ENCODE measurements at places on chromosomes 2 and 18.

- DNase-seq, result no peak
Measured at GRCh38 chr18:44098551-44099098, 582.1 kb upstream of the SETBP1 start.

DNA sequence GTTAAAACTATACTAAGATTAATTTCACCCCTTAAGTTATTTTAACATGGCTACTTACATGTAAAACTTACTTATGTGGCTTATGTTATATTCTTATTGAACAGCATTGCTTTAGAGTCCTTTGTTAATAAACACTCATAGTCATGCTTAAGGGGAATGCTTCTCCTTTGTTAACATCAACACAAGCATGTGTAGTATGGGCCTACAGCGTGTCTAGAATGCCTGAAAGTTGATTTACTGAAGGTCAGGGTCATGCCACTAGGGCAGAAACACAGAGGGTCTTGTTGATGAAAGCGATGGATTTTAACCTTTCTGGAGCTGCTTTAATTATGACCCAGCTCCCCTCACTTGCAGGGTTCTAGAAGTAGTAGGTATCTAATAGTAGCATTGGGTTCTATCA lies 159.8 kb upstream of the DLX2 start:
- DNase-seq, result no peak

DNA sequence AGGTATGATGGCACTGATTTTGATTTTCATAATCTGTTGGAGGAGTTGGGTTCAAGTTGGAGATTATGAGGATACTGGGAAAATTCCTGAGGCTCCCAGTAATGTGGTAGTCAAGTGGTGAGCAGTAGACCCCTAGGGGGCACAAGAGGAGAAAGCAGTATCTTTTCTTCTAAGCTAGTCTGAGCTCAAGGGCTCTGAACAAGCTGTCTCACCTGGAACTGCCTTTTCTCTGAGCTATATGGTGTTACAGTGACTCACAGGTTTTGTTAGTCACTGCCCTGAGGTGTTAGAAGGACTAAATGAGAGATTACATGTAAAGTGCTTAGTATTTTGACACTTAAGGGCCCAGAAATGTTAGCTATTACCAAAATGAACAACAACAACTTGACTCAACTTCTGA lies 42.2 kb downstream of the CD302 start:
- DNase-seq, result no peak

DNA sequence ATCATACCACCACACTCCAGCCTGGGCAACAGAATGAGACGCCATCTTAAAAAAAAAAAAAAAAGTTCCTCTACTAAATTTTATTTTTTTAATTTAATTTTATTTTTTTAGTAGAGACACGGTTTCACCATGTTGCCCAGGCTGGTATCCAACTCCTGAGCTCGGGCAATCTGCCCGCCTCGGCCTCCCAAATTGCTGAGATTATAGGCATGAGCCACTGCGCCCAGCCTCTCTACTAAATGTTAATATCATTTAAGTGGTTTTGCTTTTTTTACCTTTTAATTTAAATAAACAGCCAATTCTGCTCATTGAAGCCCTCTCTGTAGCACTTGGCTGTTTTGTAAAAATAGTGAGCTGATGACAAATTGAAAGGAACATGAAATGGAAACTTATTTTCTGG lies 9.2 kb downstream of the RAB17 start:
- no peak for DNase-seq

DNA sequence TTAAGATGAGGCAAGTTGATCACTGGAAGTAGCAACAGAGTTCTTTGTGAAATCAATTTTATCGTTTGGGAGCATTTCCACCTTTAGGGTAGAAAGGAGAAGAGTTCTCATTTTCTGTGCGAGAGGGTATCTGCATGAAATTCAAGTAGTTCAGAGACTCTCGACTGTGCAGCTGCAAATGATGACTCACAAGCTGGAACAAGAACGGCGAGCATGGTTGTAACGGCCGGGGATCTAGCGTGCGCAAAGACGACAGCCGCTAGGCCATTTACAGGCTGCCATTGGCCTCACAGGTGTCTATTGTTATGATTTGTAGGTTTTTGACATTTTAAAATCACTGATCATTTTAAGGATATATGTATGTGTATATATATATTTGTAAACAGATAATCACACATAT lies 5.2 kb downstream of the KLHL29 start:
- no peak for DNase-seq

GRCh38 chr18:57657542-57657941 lies 35.9 kb upstream of the NARS1 start:
- DNase-seq, result no peak

DNA sequence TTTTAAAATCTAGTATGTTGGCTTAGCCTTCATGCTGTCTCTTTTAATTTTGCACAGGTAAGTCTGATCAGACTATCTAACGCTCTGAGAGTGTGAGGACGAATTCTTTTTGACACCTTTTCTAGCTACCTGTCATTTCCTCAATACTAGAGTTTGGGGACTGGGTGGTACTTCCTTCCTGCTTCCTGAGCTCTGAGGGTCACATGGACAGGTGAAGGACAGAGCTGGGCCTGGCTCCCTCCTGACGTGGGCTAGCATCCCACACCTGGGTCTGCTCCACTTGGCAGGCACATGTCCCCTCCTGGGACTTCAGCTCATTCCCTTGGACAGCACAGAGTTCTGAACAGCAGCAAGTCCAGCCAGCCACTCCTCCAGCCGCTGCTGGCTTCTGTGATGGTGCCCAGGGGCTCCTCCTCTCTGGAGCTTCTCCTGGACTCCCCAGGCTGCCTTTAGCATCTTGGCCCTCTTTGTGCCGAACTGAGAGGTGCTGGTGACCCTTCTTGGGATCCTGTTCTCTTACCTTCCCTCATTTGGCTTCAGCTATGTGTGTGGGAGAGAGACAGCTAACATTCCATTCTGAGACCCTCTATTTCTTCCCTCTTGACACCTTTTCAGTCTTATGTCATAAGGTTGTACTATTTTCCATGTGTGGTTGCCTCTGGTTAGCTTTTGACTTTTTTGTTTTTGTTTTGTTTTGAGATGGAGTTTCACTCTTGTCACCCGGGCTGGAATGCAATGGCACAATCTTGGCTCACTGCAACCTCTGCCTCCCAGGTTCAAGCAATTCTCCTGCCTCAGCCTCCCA lies 106.9 kb downstream of the B3GNT2 start:
- DNase-seq, result no peak

GRCh38 chr2:104932243-104932642 lies 78.3 kb downstream of the POU3F3 start:
- no peak for DNase-seq

DNA sequence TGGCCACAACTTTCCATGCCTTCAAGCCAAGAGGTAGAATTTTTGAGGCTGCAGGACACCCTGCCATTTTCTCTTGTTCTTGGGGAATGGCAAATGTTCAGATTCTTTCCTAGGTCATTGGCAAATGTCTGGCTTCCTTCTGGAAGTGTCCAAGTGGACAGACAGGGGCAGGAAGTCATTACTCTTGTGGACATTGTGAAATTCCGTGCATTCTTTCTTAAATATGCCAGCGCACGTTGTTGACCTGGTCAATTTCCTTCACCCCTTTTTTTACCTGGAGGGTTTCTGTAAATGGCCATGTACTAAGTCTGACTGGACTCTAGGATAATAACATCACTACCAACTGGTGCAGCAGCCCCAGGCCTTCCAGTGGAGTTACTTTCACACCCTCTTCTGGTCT lies 13.9 kb downstream of the ASB18 start:
- no peak for DNase-seq

GRCh38 chr18:9731380-9731779 lies 23.3 kb downstream of the RAB31 start:
- DNase-seq, result no peak

- no peak for DNase-seq
Measured at GRCh38 chr2:237894396-237894979, 35.1 kb downstream of the RAMP1 start.

DNA sequence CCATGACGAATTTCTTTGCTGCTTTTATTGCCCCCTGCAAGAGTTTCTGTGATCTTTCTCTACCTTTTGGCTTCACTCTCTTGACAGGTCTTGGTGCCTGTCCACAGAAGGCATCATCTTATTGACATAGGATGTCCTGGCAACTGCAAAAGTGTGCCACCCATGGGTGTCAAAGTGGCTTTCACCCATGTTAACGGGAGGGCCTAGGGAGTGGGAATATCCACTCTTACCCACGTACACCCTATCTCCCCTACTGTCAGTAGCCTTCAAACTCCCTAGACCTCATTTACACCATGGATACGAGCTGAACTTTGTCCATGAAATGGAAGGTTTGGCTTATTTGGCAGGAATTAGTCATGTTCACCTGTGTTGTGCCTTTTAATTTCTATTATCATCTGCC lies 16.2 kb upstream of the SULT1C3 start:
- DNase-seq, result no peak

- DNase-seq, result no peak
Measured at GRCh38 chr2:111015283-111015995, 105.3 kb upstream of the BCL2L11 start.

GRCh38 chr2:102558463-102558862 lies 60.9 kb upstream of the SLC9A2 start:
- no peak for DNase-seq

Measured in activated CD8-positive, alpha-beta memory T cell treated with anti-CD3 and anti-CD28 coated beads for 1 hour (primary cell).